Caki2 (cell line): ENCODE measurements at places on chromosomes 5 and 9. TPM values are rescaled to one million over a fixed set of nuclear protein-coding genes. Genes with fewer than 3 reads are reported as not detected.

The PROB1 gene
- total RNA-seq = not detected in 2 replicates

The GABRA6 gene
- not detected in 2 replicates for total RNA-seq

DNA sequence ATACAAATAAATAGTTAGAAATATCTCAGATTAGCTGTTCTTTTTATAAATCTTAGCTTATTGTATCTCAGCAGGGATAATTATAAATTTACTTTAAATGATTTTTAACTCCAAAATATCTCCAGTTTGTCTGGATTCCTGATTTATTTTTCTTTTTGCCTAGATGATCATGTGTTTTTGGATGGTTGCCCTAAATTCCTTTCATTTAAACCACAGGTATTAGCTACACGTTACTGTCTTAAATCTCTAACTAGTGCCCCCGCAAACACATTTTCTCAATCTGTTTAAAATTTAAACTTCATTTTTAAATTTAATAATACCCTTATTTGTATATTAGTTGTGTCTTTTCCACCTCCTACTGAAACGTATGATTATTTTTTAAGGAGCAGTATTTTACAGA, 5.6 kb downstream of the FER start:
- DNase-seq = no peak

DNA sequence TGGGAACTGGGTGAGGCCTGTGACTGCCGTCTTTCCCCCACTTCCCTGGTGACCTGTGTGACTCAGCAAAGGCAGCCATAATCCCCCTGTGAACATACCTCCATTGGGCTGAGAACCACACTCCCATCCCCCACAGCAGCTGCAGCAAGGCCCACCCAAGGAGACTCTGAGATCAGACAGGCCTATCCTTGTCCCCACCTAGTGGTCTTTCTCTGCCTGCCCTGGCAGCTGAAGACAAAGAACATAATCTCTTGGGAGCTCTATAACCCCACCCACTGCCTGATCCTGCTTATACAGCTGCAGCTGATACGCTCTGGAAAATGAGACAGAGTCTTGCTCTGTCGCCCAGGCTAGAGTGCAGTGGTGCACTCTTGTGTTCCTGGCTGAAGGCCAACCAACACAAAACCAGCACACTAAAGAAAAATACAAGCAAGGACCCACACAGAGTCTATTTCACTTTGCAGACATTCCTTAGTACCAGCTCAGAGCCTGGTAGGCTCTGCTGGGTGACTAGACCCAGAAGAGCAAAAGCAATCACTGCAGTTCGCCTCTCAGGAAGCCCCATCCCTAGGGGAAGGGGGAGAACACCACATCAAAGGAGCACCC, 106.7 kb downstream of the MCTP1 start:
- DNase-seq = peak; percentile 99

The CBY3 gene
- not detected in 2 replicates for total RNA-seq

The FOXD4L6 gene
- not detected in 2 replicates for total RNA-seq

- no peak for DNase-seq
These were observed 89.6 kb downstream of the KIF4B start for GRCh38 chr5:155103146-155103545.

The GAS1 gene
- 5.4 and 6.5 TPM in 2 replicates for total RNA-seq

DNA sequence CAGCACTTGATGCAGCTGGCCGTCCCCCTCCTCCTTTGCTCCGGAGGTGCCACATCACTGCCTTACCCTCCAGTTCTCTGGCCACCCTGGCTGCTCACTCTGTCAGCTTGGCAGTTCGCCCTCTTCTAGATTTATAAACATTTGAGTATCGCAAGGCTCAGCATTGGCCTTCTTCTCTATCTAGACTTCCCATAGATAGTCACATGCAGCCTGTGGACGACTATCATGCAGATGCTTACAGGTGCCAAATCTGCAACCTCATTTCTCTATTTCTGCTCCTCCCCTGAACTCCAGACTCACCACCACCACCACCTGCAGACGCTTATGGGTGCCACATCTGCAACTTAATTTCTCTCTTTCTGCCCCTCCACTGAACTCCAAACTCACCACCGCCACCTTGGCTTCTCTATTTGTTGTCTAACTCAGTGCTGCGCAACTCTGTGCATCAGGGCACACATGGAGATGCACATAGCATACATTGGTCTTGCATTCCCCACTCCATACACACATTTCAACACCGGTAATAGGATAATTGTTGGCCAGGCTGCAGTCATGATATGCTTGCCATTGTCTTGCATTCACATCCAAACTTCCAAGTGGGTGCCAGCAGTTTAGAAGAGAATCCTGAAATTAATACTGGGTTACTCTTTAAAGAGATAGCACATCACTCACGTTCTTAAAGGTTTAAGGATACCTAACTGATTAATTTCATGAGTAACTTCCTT, 1.9 kb upstream of the DAP start:
- DNase-seq = no peak
